Activated T-cell treated with anti-CD3 and anti-CD28 coated beads, Interleukin-2, amount 50 U/mL, for 4 hours (primary cell): ENCODE measurements at places on chromosomes 1 and 21. TPM values are rescaled to one million over a fixed set of nuclear protein-coding genes. Genes with fewer than 3 reads are reported as not detected.

GRCh38 chr1:40977716-40978115 lies 1.8 kb upstream of the CTPS1 start:
- DNase-seq = no peak

- no peak for DNase-seq
Measured at GRCh38 chr21:38976900-38977299, 171.2 kb downstream of the ETS2 start.

Gene HES3
- total RNA-seq = not detected

Gene RGSL1
- total RNA-seq = not detected

DNA sequence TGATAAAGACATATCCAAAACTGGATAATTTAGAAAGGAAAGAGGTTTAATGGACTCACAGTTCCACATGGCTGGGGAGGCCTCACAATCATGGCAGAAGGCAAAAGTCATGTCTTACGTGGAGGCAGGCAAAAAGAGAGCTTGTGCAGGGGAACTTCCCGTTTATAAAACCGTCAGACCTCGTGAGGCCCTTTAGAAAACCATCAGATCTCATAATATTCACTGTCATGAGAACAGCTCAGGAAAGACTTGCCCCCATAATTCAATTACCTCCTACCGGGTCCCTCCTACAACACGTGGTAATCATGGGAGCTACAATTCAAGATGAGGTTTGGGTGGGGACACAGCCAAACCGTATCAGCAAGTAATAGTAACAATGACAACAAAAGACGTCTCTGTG lies 88.2 kb upstream of the SLC25A33 start:
- DNase-seq = no peak

DNA sequence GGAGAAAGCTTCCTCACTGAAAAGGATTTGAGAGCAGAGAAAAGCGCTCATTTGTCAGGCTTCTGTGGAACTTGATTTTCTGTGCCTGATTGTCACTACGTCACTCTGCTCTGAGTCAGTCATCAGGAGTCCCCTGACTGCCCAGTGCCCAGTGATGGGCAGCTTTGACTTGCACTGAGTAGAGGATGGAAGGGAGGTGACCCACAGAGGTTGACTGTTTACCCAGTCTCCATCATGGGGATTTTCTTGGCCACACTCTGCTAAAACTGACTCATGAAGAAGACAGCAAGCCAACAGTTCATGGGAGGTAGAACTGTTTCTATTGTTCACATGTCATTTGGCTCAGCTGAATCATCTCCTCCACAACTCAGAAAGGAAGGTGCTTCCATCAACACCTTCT lies 82.1 kb upstream of the DUSP10 start:
- no peak for DNase-seq
